Inflammatory macrophage treated with lipopolysaccharide for 4 hours (primary cell): ENCODE measurements at places on chromosomes 5 and 9.
A peak's percentile ranks its signal among the peaks of the same experiment; 100 is the strongest.

DNA sequence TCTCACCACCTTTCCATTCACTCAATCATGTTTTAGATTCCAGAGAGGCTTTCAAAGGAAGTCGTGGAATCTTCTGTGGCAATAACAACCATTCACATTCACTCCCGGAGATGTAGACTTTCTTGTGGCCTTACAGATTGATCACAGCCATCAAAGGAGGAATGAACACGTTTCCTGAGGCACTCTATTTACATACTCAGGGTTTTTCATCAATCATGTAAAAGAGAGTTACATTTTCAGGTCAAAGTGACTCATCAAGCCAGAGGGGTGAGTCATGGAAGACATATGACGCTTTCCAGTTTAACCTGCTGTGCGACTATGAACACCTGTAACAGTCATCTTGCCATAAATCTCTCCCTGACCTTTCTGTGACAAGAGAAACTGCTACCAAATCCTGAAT lies 39.3 kb upstream of the RAD23B start:
- DNase-seq, result no peak

DNA sequence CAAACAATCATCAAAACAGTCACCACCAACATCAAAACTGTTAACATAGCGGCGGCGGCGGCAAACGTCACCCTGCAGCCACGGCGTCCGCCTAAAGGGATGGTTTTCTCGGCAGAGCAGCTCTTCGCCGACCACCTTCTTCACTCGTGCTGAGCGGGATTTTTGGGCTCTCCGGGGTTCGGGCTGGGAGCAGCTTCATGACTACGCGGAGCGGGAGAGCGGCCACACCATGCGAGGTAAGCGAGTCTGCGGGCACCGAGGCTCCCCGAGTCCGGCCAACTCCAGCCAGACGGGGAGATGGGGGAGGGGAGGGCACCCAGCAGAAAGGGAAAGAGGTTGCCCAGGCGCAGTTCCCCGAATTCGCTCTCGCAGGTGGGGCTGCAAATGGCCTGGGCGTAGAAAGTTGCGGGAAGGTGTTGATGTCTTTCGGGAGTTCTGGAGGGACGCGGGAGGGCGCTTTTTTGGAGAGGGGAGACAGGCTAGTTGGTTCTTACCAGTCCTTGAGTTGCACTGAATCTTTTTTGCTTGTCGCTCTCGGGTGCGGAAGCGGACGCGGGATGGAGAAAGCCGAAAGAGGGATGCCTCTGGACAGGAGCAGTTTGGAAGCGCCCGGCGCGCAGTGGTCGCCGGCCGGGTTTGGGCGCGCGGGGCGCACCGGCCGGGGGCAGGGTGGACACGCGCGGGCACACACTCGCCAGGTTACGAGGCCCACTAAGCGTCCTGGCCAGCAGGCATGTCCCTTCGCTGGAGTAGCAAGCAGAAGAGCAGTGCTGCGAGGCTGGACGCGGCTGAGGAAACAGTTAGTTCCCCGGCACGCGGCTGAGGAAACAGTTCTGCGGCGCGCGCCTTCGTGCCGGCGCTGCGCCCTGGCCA lies 849 bp downstream of the RORB start:
- DNase-seq, result peak; percentile 0

DNA sequence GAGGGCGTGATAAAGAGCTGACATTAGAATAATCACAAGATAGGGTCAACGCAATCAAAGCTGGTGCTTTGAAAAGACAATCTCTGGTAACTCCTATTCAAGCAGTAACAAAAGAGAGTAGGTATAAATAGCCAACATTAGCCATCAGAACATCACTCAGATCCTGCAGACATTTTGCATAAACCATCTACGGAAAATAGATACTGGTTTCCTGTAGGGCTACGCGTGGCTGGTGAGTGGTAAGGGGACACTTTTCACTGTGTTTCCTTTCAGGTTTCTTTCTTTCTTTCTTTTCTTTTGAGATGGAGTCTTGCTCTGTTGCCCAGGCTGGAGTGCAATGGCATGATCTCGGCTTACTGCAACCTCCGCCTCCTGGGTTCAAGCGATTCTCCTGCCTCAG lies 22.3 kb downstream of the TTF1 start:
- DNase-seq, result no peak

DNA sequence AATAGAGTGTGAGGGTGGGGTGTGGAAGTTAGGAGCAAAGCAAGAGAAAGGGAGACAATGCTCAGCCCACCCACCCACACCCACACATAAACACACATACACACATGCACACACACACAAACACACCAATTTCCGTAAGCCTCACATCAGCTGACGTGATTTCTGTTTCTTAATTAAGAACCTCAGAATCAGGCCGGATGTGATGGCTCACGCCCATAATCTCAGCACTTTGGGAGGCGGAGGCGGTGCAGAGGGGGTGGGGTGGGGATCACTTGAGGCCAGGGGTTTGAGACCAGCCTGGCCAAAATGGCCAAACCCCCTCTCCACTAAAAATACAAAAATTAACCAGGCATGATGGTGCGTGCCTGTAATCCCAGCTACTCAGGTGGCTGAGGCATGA lies 26.4 kb upstream of the PIK3R1 start:
- no peak for DNase-seq

DNA sequence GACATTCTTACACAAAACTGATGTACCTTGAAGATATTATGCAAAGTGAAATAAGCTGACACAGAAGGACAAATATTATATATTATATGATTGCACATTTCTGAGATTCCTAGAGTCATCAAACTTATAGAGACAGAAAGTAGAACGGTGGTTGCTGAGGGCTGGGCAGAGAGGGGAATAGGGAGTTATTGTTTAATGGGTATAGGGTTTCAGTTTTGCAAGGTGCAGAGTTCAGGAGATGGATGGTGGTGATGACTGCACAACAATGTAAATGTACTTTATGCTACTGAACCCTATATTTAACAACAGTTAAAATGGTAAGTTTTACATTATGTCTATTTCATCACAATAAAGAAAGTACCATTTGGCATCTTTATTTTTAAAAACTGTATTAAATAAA lies 315.8 kb upstream of the POU5F2 start:
- no peak for DNase-seq

GRCh38 chr9:32200896-32201295 lies 183.5 kb upstream of the ACO1 start:
- DNase-seq, result no peak

DNA sequence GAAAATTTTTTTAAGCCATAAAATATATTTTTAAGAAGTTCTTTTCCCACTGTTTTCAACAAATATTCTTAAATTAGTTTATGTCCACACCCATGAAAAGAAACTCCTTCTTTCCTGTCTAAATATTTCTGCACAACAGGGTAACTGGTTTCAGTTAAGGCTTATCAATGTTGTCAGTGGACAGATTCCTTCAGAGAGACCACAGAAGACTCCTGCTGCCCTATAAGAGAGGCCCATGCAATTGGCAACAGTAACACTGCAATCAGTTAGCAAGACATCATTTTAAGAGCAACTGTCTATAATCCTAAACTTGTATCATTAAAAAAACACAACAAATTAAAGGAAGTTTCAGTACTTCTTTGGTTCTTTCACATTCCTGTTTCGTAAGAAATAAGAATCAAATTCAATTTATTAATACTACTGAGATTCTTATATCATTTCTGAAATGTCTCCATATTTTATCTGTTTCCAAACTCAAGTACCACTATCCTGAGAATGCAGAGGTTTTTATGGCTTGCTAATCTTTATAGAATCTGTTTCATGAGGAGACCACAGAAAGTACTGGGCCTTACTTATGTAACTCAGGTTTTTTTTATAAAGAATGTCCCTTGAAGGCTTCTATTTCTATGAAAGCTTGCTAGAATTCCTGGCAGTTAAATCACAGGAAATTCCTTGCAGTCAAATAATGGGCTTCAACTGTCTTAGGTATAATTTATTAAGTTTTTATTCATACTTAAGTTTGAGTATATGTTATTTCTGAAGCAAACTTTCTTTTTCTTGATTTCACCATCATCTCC lies 240.2 kb downstream of the RFX3 start:
- no peak for DNase-seq

DNA sequence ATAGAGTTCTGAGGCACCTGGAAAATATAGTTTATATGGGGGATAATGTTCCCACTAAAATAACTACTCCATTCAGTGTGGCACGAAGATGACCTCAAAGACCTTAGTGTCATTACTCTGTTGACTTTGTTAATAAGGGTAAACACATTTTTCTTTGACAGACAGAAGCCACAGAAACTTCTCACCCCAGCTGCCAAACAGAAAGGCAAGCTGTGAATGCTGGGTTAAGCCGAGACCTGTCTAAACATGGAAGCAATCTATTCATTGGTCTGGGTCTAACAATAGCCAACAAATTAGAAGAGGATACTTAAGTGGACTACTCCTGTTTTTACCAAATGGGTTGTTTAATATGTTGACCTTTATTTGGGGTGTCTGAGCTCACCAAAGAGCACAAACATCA lies 171.4 kb downstream of the TLE1 start:
- DNase-seq, result no peak

GRCh38 chr5:375336-375920 lies 53.9 kb downstream of the AHRR start:
- DNase-seq, result no peak

GRCh38 chr5:56734091-56734694 lies 81.2 kb upstream of the MAP3K1 start:
- no peak for DNase-seq

GRCh38 chr5:120164037-120164436 lies 300.1 kb upstream of the PRR16 start:
- no peak for DNase-seq

DNA sequence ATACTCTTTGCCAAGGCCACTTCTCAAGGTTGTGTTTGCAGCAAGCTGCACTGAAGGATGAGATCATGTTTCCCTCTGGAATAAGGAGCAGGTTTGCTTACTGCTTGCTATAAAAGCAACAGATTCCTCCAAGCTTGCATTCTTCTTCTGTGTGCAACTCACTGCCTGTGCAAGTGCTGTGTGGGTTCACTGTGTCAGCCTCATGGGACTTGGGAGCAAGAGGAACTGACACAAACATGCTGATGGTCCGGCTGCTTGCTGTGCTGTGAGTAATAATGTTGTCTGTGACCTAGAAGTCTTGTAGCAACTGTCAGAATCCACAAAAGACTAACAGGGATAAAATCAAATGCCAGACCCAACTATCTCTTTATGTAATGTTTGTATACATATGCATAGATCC lies 33.6 kb upstream of the SHC3 start:
- peak; percentile 58 for DNase-seq

GRCh38 chr5:128667751-128668150 lies 129.7 kb upstream of the FBN2 start:
- DNase-seq, result no peak

- peak; percentile 71 for DNase-seq
Measured at GRCh38 chr9:33151007-33151557, 16.1 kb downstream of the B4GALT1 start.

- DNase-seq, result no peak
Measured at GRCh38 chr5:73411936-73412596, 36.5 kb downstream of the FOXD1 start.

DNA sequence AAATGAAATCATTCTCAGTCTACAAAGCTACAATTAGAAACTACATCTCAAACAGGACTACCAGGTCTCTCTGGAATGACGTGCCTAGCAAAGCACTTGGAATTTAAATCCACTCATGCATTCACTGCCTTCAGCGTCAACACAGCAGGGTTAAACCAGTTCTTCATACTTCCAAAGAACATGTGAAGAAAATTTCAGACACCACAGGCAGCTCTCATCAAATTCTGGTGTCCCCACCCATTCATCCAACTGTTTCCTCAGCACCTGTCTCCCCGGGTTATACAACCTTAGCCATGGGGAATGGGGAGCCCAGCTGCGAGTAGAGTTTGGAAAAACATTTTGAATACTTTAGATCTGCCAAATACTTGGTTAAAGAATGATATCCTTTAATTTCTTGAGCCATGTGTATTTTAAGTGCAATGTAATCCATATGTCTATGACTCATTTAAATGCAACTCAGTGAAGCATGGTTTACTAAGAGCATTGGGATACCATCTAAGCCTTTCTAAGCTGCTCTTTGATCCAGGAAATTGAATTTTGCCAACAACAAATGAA lies 17.5 kb downstream of the ADAM19 start:
- no peak for DNase-seq

GRCh38 chr5:141725891-141726290 lies 43.9 kb upstream of the ARAP3 start:
- no peak for DNase-seq

GRCh38 chr5:160480652-160481051 lies 59.0 kb downstream of the PTTG1 start:
- no peak for DNase-seq

- no peak for DNase-seq
Measured at GRCh38 chr5:65727491-65728156, 5.6 kb downstream of the NLN start.

DNA sequence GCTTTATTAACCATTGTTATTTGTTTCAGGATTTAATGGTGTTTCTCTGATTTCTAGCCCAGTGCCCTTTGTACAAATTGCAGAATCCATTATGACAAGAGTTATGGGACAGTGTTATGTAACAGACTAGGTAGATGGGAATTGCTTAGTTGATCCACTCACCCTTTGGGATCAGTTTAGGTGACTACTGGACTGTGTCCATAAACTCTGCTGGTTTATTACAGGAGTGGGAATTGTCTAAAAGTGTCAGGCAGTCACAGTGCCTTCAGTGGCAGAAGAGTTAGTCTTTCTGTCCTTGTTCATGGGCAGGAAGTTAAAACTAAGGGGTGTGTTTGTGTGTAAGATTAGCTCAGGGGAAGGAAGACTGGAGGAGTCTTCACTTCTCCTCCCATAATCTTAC lies 29.3 kb downstream of the RCL1 start:
- peak; percentile 10 for DNase-seq

GRCh38 chr9:78930281-78930680 lies 633.4 kb downstream of the PSAT1 start:
- DNase-seq, result no peak

DNA sequence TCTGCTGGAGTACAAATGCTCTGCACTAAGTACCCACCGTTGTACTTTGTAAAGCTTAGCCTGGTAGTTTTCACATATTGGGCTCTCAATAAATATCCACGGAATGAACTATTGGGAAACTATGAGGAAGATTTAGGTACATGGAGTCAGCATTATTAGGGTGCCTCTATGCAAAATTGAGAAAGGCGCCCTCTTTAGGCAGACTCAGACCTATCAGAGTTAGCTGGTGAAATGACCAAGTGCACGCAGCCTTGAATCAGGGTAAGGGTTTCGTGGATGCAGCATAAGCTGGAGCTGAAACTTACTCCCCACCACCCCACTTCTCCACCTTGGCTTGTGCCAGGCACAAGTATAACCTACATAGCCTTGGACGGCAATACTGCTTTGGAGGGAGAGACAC lies 1178.8 kb upstream of the DMAC1 start:
- DNase-seq, result no peak

- DNase-seq, result peak; percentile 70
Measured at GRCh38 chr5:67246108-67246507, 49.5 kb upstream of the CD180 start.

- DNase-seq, result peak; percentile 94
Measured at GRCh38 chr5:68424799-68425537, 209.4 kb downstream of the PIK3R1 start.

- DNase-seq, result peak; percentile 61
Measured at GRCh38 chr9:72362118-72362531, 2.9 kb downstream of the ZFAND5 start.

DNA sequence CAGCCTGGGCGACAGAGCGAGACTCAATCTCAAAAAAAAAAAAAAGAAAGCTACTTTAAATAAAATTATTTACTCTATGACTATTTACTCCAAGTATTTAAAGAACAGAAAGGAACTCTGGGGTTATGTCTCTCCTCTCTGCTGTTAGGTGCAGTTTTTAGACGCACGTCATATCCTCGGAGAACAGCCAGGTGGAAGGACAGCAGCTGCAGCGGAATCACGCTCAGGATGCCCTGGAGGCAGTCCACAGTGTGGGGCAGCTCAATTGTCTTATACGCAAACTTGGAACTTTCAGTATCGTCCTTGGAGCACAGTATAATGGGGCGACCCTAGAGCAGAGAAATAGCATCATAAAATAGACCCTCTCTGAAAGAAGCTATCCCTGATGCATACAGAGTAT lies 10.4 kb upstream of the MAPK9 start:
- no peak for DNase-seq
